ENCODE measurements at places on chromosomes 11 and 22. TPM values are rescaled to one million over a fixed set of nuclear protein-coding genes. Genes with fewer than 3 reads are reported as not detected.

GRCh38 chr11:133965031-133965601 lies 8.3 kb upstream of the IGSF9B start:
- no peak for DNase-seq

GRCh38 chr11:100823360-100823759 lies 136.3 kb downstream of the ARHGAP42 start:
- DNase-seq = no peak

GRCh38 chr11:34316347-34317035 lies 41.3 kb downstream of the ABTB2 start:
- DNase-seq = no peak

DNA sequence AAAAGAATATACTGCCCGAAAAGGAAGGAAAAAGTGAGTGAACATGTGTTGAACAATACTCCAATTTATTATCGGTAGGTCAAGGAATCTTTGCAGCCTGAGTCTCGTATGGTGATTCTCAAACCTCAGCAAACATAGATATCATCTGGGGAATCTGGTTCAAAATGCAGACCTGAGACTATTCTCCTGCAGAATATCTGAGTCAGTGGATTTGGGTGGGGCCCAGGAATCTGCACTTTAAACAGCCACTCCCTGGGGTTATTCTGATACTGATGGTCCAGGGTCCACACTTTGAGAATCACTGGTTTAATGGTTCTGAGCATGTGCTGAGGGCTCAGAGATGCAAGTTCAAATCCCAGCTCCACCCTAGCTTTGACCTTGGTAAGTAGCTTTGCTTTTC lies 53.6 kb upstream of the GRK3 start:
- no peak for DNase-seq

The FOXR1 gene
- total RNA-seq = not detected

The GSTT4 gene
- not detected for total RNA-seq

- no peak for DNase-seq
Observed at GRCh38 chr11:86214710-86215109, 29.8 kb upstream of the EED start.

DNA sequence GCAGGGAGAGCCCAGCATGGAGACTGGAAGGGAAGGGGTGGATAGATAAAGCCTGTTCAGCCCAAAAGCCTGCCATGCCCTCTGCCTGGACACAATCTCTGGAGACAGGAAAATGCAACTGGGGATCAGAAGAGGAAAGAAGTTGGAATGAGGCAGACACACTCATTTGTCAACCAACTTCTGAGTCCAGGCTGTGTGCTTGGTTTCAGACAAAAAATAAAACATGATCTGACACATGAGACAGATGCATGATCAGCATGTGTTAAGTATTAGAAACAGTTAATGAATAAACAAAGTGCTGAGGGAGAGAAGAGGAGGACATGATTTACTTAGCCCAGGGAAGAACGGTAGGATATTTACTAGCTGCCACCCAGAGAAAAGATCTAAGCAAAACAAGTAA lies 839 bp downstream of the LRRN4CL start:
- DNase-seq = no peak

GRCh38 chr11:1199241-1199750 lies 23.6 kb upstream of the MUC5B start:
- DNase-seq = no peak

DNA sequence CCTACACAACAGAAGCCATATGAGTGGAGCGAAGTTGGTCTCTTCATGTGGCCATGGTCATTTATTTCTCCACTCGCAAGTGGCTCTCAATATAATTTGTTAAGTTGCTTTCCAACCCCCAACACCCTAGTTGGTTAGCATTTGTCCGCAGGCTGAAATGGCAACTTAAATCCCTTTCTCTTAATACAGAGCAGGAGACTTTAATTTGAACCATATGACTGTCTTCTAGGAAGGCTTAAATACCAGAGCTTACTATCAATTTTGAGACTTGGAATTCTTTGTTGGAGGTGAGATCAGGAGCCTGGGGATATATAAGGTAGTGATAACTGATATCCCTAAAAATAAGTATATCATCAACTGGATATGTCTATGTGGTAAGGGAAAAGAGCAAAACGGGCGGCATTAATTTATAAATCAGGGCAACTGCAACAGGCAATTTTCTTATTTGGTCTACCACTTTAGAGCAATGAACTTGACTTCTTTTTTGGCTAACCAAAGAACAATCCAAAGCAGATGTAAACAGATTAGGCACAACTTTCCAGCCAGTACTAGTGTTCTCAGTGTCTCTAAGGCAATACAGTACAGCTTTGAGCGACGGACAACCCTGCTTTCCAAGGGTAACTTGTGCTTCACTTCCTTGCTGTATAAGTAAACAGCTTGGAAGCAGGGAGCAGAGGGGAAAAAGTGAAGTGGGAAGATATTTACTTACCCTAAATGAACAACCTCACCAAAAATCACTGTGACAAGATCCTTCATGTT lies 74.7 kb upstream of the APOA1 start:
- DNase-seq = no peak

GRCh38 chr11:130737866-130738431 lies 178.3 kb downstream of the SNX19 start:
- no peak for DNase-seq

The C22orf23 gene
- total RNA-seq = not detected

GRCh38 chr11:15157181-15157580 lies 42.5 kb downstream of the INSC start:
- no peak for DNase-seq

Measured in Karpas-422 (cell line).